ENCODE measurements at places on chromosomes 1 and 21.

GRCh38 chr1:31593770-31594632 lies 17.7 kb downstream of the TINAGL1 start:
- peak; percentile 61 for DNase-seq

DNA sequence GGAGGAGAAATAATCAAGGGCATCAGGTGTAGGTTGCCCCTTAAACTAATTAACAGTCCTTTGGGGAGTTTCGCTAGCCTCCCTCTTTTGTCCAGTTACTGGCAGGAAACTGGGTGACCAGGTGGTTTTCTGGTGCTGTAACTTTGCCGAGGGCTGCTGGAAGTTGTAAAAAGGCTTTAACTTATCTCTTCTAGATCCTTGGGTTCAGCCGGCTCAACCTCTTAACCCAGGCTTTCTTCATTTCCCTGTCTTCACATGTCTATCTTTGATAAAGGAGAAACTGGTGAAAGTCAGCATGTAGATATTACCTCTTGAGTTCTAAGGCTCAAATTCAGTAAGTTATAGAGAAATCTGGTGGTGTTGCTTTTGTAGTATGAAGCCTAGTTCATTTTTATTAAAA lies 289.7 kb upstream of the NRIP1 start:
- no peak for DNase-seq

GRCh38 chr1:14522077-14522925 lies 76.2 kb upstream of the KAZN start:
- DNase-seq: no peak

DNA sequence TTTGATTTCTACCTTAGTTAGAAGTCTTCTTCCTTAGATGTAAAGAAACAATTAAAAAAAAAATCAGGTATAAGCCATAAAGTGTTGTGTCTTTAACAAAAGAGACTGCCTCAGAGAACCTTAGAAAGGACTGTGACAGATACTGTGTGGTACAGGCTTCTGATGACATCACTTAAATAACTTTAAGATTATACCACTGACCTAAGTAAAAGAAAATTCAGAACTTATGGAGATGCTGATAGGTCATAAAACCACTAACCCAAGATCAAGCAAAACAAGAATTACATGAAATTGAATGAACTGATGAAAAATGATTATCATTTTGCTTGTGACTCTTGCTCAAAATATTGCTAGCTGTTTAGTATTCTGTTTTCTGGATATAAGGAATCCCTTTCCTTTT lies 220.8 kb downstream of the NRIP1 start:
- no peak for DNase-seq

DNA sequence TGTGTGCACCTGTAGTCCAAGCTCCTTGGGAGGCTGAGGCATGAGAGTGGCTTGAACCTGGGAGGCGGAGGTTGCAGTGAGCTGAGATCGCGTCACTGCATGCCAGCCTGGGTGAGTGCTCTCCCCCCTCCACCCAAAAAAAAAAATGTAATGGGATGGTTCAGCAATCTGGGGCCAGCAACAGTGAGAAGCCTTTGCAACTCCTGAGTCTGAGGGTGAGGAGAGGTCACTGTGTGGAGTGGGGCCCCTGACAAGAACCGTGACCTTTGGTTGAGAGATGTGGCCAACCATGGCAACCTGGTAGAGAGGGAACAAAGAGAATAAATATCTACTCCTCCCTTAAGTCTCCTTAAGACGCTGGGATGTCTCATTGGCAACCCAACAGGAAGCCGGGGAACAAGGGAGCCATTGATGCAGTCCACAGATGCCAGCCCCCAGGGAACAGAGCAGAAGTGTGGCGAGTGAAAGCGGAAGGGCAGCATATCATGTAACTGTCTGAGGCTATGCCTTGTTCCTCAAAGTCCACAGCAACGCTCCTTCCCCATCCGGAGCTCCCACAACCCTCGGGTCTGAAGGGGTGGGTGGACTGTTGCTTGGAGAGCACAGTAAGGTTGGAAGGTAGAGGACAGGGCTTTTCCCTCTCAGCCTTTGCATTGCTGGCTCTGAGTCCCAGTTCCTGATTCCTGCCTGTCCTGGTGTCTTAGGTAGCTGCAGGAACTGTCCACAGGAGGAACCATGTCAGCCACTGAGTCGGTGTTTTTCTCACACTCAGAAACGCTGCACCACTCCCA lies 8.3 kb downstream of the TRNP1 start:
- no peak for DNase-seq

DNA sequence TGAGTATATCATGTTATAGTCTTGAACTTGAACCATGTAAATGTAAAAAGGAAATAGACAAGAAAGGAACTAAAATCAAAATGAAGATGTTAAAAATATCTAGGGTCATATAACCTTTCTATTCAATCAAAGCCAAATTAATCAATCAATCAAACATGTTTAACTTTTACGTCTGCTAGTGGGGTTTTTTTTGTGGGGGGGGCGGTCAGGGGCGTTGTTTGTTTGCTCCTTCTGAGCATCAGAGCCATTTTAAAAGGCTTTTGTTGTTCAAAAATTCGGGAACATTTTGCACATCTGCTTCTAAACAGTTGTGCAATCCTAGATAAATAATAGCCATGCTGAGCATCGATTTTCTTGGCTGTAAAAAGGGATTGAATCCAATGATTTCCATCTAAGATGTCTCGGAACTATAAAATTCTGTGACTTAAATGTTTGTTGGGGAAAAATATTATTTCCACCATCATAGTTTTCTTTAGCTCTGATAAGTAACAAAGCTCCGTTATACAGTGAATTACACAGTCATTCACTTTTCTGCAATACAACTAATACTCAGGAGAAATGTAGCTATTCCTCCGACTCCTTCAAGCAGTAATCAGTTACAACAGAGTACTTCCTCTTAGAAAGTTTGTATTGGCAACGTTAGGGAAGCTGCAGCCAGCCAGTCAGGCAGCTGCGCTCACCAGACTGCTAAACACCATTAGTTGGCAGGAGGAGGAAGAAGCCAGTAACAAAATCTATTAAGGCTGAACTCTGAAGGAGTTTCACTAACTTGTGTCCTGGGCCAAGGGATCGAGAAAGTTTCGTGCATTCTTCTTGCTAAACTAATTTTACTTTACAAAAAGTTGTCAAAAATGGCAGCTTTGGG lies 2.2 kb downstream of the SPATA6 start:
- no peak for DNase-seq

DNA sequence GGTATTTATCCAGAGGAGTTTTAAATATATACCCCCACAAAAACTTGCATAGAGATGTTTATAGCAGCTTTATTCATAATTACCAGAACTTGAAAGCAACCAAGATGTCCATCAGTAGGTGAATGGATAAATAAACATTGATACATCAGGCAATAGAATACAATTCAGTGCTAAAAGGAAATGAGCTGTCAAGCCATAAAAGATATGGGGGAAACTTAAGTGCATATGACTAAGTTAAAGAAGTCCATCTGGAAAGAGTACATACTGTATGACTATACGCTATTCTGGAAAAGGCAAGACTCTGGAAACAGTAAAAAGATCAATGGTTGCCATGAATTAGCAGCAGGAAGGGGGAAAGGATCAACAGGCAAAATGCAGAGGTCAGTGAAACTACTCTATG lies 366.7 kb downstream of the HHIPL2 start:
- no peak for DNase-seq

DNA sequence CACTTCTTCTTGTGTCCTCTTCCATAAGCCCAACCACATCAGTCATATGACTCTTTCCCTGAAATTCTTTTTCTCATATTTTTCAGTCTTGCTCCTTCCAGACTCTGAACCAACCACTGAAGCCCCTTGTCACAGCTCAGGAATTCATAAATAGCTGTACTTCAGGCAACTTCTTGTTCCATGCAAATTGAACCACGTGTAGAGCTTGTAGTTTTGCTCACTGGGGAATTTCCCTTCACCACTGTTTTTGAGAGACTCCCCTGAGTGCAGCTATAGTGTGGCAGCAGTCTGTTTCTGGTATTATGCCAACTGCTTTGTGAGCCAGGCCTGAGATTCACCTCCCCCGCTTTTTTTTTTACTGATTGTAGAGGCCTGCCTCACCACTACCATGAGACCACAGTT lies 150.3 kb upstream of the SPAG17 start:
- no peak for DNase-seq

DNA sequence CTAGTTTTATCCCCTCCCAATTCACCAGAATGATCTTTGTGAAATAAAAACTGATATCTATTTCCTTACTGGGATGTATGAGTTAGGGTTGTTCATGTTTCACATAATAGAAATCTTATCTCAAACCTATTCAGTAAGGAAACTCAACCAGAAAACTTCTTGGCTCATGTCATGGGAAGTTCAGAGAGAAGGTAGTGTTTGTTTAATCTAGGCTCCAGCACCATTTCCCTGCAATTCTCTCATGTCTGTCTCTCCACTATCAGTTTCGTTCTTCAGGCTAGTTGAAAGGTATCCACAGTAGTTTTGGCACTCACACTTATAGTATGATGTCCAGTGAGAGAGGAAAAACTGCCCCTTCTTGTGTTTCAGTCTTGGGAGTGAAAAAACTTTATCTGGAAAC lies 34.6 kb upstream of the UHMK1 start:
- no peak for DNase-seq

DNA sequence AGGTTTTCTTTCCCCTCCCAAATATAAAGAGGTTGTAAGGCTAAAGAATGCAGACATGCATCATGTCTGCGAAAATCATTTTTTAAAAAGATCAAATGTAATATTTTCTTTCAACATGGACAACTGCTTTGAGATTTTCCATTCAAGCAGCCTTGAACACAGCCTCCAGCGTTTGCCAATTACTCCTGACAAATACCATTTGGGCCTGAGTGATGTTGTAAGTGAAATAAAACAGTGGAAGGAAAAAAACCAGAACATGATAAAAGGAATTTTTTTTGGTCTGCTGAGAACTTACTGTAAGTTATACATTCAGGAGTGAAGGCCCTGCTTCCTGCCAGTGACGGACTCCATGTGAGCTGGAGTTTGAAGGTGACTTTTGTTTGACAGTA lies 37.2 kb downstream of the SETD4 start:
- no peak for DNase-seq

GRCh38 chr21:42404539-42404938 lies 837 bp downstream of the UBASH3A start:
- DNase-seq: no peak

DNA sequence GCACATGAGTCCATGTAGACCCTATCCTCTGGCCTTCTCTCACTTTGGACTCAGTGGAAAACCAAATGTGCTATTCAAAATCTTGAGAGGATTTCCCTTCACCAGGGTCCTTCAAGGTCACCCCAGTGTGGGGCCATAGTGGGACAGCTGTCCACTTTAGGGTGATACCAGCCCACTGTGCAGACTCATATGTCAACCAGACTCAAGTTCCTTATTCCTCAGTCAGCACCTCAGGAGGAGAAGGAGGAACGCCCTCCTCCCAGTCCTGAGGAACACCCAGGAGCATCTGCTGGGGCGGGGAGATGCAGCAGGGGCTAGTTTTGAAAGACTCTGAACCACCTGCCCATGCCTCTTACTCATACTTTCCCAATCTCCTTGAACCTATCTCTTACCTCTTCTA lies 340.9 kb downstream of the MATN1 start:
- no peak for DNase-seq

DNA sequence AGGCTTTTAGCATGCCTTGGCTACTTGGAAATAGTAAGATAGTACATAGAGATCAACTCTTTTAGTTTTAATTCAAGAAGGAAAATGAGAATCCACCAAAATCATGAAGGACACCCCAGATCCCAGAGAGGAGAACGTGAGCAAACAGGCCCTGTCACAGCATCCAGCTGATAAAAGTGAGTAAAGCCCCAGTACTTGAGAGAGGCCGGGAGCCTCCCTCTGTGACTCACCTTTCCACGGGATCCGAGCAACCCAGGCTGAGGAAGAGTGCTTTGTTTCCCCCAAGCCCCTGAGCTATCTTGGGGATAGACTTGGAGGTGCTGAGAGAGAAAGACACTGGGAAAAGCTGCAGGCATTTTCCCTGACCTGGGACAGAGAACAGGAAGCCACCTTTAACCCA lies 238.6 kb downstream of the DUSP10 start:
- DNase-seq: no peak

- no peak for DNase-seq
These were observed 16.9 kb upstream of the ECE1 start for GRCh38 chr1:21307210-21307609.

DNA sequence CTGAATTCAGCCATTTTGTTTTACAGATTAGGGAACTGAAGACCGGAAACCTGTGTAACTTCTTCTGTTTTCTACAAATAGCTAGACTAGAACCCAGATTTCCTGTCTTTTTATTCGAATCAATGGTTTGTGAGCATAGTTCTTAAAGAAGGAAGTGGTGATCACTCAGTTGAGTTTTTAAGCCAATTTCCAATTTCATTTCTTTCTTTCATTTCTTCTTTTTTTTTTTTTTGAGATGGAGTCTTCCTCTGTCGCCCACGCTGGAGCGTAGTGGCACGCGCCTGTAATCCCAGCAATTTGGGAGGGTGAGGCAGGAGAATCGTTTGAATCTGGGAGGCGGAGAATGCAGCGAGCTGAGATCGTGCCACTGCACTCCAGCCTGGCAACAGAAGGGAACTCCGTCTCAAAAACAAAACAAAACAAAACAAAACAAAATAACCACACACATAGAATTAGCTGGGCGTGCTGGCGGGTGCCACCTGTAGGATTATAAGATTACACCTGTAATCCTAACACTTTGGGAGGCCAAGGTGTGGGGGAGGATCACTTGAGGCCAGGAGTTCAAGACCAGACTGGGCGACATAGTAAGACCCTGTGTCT lies 3.0 kb upstream of the MDM4 start:
- DNase-seq: peak; percentile 61

DNA sequence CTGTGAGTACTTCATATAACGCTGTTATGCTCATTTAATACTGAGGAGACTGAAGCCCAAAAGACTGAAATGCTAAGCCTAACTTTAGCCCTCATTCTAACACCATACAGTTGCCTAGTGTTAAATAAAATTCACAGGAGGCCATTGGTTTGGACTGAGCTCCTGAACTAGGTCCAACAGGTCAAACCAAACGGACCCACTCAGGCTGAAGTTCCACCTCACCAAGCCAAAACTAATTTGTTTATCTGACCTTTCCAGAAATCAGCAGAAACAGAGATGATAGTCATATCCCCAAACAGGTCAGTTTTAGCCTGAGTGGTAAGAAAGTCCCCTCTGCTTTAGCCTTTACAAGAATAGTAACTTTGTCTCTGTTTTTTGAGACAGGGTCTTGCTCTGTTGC lies 311.3 kb upstream of the ZP4 start:
- DNase-seq: no peak

- no peak for DNase-seq
These were observed 262.5 kb downstream of the GRIK3 start for GRCh38 chr1:36771660-36772284.

DNA sequence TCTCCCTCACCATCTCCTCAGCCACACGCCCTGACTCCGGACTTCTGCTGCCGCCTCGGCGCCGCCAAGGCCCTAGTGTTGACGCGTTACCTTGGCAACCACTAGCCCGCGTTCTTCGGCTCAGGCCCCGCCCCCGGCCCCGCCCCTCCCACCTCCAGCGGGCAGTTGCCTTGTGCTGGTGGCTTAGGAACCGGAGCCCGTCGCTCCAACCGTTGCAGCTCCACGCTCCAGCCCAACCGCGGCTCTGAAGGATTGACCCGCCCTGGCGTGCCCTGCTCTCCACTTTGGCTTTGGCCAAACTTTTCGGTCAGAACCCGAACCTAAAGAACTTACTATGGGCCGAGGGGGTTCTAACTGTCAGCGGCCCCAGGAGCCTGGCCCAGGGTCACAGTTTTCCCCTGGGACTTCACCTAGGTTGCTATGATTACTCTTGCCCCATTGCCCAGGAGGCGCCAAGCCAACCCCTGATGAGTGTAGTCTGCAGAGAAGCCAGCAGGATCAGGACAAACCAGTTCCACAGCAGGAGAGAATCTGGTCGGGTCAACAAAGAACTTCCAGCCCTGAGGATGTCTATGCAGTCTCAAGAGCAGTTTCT lies at the start of gene CFAP45:
TSS of gene CFAP45 (minus strand) at position 80 of the 595 bp plus-strand sequence. CDS start at position 13, 67 bp downstream.
- no peak for DNase-seq

GRCh38 chr21:39037807-39038405 lies 145.3 kb downstream of the PSMG1 start:
- DNase-seq: no peak

All from CD4-positive, alpha-beta T cell treated with Interleukin-6 at 100 ng/mL for 8 hours (primary cell).